K562 (cell line): ENCODE measurements at places on chromosomes 3 and 15. TPM values are rescaled to one million over a fixed set of nuclear protein-coding genes. Genes with fewer than 3 reads are reported as not detected.

GRCh38 chr15:89999676-90000185 lies 1.4 kb upstream of the ZNF710 start:
- H3K4me1 ChIP-seq = peaks cover 6% of the 10 kb centered on the region; the same call in 2 of the 3 replicates
- no peak overlapping the region for H3K4me3 ChIP-seq
- H3K27ac ChIP-seq = no peak overlapping the region
- no peak for DNase-seq

The IMP3 gene
- 113 and 124 TPM in 2 replicates for total RNA-seq

The SPTSSB gene
- total RNA-seq = 0.07 and 0.42 TPM in 2 replicates

GRCh38 chr3:196754091-196754981 lies 14.7 kb downstream of the PAK2 start:
- peaks cover 60% of the 10 kb centered on the region for H3K36me3 ChIP-seq
- peaks cover 6% of the 10 kb centered on the region; the same call in 2 of the 3 replicates for H3K4me1 ChIP-seq
- no peak overlapping the region for H3K4me3 ChIP-seq
- DNase-seq = no peak
- no peak overlapping the region for H3K27ac ChIP-seq
- no peaks in the 10 kb centered on the region for H3K27me3 ChIP-seq

The TPRG1 gene
- not detected in 2 replicates for total RNA-seq

The CYP1A2 gene
- not detected in 2 replicates for total RNA-seq

- peak; percentile 30 for DNase-seq
- H3K4me3 ChIP-seq = peak overlapping the region; percentile 87
- H3K27me3 ChIP-seq = no peaks in the 10 kb centered on the region
- H3K36me3 ChIP-seq = no peaks in the 10 kb centered on the region
Measured at GRCh38 chr3:69079269-69080159, 651 bp downstream of the UBA3 start.

GRCh38 chr15:87710406-87710805 lies 546.1 kb downstream of the NTRK3 start:
- DNase-seq = no peak
- no peaks in the 10 kb centered on the region for H3K36me3 ChIP-seq
- no peaks in the 10 kb centered on the region for H3K27me3 ChIP-seq
- H3K4me1 ChIP-seq = no peaks in the 10 kb centered on the region
- H3K4me3 ChIP-seq = no peak overlapping the region

DNA sequence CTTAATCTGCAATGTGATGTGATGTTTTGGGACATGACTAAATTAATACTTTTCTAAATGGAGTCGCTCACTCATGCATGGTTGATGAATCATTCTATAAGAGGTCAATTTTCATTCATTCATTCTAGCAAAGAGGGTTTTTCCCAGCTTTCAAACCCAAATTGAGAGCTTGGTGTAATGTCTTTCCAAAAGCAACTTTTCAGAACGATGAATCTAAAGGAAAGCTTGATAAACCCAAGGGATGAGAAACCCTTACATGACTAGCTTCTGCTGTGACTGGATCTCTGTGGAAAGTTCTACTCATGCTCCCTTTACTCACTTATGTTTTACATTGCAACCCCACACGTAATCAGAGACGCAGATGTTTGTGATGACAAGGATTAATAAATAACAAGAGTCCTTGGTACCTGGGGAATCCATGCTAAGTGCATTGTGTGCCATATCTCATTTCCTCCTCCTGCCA lies 47.7 kb downstream of the PDZRN3 start:
- no peak for DNase-seq
- H3K4me1 ChIP-seq = no peaks in the 10 kb centered on the region
- no peak overlapping the region for H3K4me3 ChIP-seq

DNA sequence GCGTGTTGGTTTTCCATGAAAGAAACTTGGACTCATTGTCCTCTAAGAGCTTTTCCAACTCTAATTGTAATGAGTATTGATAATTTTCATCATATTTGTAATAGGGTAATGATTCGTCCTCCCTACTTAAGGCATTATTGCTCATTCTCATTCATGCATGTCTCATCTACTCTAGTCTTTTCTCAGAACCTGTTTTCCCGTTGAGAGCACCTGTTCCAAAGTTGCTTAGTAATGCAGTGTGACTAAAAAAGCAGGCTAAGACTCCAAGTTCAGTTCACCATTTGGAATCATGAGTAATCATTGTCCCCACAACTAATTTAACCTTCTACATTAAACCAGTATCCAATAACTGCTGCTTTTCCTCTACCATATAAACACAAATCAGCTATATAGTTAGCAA lies 84.0 kb downstream of the FILIP1L start:
- H3K27ac ChIP-seq = no peak overlapping the region
- no peaks in the 10 kb centered on the region for H3K27me3 ChIP-seq
- no peaks in the 10 kb centered on the region for H3K4me1 ChIP-seq

The CPEB1 gene
- 13.4 and 13.7 TPM in 2 replicates for total RNA-seq

The ZIC1 gene
- total RNA-seq = 0.42 TPM in 1 of 2 replicates, not detected in the other

DNA sequence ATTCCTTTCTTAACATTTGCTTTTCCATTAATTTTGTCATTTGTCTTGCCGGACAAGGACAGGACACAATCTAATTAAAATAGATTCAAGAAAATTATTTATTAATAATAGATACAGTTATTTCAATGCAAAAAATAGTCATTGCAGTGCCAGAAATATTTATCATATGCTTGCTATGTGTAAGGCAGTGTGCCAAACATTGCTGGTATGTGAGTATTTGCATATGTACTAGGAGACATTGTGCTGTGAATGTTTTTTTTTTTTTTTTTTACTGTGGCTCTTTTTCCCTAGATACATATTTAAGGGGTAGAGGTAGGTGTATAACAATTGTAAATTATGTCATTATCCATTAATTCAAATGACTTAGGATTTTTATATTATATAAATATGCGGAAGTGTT lies 23.3 kb downstream of the SPRED1 start:
- H3K36me3 ChIP-seq = peaks cover 4% of the 10 kb centered on the region; the same call in 1 of the 3 replicates
- H3K27me3 ChIP-seq = no peaks in the 10 kb centered on the region
- no peak overlapping the region for H3K4me3 ChIP-seq
- H3K4me1 ChIP-seq = no peaks in the 10 kb centered on the region
- no peak for DNase-seq

GRCh38 chr3:143751643-143752178 lies 96.6 kb downstream of the SLC9A9 start:
- H3K27me3 ChIP-seq = peaks cover 24% of the 10 kb centered on the region
- no peaks in the 10 kb centered on the region for H3K4me1 ChIP-seq
- no peak for DNase-seq
- no peaks in the 10 kb centered on the region for H3K36me3 ChIP-seq

- no peaks in the 10 kb centered on the region for H3K36me3 ChIP-seq
- H3K4me1 ChIP-seq = no peaks in the 10 kb centered on the region
- DNase-seq = no peak
- peaks cover 15% of the 10 kb centered on the region for H3K27me3 ChIP-seq
- H3K27ac ChIP-seq = no peak overlapping the region
Measured at GRCh38 chr15:38705436-38706219, 141.0 kb upstream of the RASGRP1 start.

DNA sequence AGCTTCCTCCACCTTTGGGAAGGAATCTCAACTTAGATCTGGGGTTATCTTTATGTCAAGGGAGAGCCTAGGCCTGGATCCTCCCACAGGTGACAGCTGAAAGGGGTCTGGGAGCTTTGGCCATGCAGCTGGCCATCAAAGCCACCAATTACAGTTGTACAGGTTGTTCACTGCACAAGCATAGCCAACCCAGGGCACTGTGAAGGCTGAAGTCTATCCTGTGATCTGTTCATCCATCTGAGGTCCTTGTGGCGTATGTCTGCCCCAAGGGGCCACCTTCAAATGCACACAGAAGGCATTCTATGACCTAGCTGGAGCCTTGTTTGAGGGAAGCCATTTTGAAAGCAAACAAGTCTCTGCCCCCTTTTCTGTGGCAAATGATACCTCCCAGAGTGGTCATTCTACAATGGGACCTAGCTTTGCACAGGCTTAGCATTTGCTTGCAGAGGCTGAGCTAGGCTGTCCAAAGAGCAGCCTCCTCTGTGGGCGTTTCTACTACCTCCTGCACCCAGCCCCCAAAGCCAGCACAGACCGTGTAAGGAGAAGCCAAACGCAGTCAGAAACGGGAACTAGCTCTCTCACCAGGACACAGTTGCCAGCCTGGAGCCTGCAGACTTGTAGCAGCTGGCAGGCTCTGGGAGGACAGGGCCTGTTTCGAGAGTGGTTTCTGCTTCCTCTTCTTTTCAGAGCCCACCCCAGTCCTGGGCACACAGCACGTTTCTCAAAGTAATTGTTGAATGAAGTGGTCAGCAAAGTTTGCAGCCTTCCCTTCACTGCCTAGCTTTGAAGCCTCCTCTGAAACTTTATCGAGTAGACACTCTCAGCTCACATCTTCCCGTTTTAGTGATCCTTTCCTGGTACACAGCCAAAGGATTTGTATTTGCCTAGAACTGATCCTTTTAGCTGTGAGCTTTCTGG lies 157.3 kb upstream of the SMAD3 start:
- no peak overlapping the region for H3K27ac ChIP-seq
- H3K36me3 ChIP-seq = no peaks in the 10 kb centered on the region
- H3K27me3 ChIP-seq = peaks cover 27% of the 10 kb centered on the region
- DNase-seq = no peak
- H3K4me3 ChIP-seq = no peak overlapping the region
- H3K4me1 ChIP-seq = no peaks in the 10 kb centered on the region; the same call in 1 of the 3 replicates

DNA sequence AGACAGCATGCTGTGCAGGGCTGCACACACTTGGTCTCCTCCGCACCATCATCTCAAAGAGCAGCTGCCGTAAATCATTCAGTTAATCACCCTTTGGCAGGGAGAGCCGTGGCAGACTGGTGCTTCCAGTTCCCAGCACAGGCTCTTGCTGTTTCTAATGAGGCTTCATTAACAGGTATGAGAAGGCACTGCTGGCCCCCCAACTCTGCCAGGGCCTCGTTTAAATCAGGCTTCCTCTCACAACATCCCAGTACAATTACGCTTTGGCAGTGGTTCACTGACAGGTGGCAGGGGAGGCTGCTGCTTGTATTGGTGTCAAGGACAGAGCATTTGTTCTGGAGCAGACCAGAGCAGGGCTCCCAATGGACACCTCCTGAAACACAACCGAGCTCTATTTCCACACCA lies 77.1 kb downstream of the BFSP2 start:
- no peak for DNase-seq
- no peaks in the 10 kb centered on the region for H3K4me1 ChIP-seq
- H3K27ac ChIP-seq = no peak overlapping the region

The RBM6 gene
- total RNA-seq = 50.2 and 54.8 TPM in 2 replicates

DNA sequence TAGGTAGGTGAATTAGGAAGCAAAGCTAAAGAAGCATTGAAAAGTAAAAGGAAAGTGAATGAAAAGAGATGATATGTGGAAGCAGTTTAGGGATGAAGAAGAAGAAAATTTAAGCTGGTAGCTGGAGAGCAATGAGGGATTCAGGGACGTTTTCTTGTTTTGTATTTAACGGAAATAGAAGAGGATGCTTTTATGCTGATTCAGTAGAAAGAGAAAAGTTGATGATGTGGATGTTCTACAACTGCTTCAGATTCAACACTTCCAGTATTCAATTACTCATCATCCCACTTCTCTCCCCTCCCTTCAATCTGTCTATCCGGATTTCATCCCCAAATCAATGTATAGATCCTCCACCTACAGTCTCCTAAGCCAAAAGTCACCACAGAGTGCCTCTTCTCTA lies 448.2 kb upstream of the CCDC54 start:
- no peak for DNase-seq
- no peaks in the 10 kb centered on the region for H3K4me1 ChIP-seq
- no peaks in the 10 kb centered on the region for H3K36me3 ChIP-seq
- no peak overlapping the region for H3K4me3 ChIP-seq
- no peak overlapping the region for H3K27ac ChIP-seq

The MINAR1 gene
- total RNA-seq = 0.72 and 0.89 TPM in 2 replicates

DNA sequence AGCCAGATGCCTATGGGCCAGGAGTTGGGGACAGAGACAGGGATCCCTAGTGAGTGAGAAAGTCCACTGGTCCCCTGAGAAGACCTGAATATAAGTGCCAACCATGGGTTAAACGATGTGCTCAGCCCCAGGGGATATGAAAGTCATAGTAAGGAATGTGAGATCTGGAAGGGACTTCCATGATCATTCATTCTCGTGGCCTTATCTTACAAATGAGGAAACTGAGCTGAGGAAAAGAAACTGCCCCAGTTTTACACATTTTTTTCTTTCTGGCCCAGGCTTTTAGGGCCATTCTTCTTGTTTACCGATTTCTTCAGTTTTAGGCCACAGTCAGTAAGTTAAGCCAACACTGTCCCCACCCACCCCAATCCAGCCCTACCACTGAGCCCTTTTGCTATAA lies 11.1 kb downstream of the CD80 start:
- H3K27me3 ChIP-seq = no peaks in the 10 kb centered on the region
- no peaks in the 10 kb centered on the region for H3K4me1 ChIP-seq
- no peak overlapping the region for H3K27ac ChIP-seq
- no peaks in the 10 kb centered on the region for H3K36me3 ChIP-seq

The GP9 gene
- total RNA-seq = not detected in 2 replicates

DNA sequence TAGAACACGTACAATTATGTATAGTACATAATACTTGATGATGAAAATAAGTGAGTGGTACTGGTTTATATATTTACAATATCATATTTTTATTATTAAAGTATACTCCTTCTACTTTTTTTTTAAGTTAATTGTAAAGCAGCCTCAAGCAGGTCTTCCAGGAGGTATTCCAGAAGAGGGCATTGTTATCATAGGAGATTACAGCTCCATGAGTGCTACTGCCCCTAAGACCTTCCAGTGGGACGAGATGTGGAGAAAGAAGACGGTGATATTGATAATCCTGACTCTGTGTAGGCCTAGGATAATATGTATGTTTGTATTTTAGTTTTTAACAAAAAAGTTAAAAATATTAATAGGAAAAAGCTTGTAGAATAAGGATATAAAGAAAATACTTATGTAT lies 40.3 kb upstream of the SCN5A start:
- H3K27me3 ChIP-seq = peaks cover 7% of the 10 kb centered on the region; the same call in 2 of the 3 replicates
- no peak overlapping the region for H3K4me3 ChIP-seq
- H3K4me1 ChIP-seq = no peaks in the 10 kb centered on the region
- no peaks in the 10 kb centered on the region for H3K36me3 ChIP-seq
- no peak for DNase-seq

The PAQR5 gene
- total RNA-seq = 0.04 TPM in 1 of 2 replicates, not detected in the other

DNA sequence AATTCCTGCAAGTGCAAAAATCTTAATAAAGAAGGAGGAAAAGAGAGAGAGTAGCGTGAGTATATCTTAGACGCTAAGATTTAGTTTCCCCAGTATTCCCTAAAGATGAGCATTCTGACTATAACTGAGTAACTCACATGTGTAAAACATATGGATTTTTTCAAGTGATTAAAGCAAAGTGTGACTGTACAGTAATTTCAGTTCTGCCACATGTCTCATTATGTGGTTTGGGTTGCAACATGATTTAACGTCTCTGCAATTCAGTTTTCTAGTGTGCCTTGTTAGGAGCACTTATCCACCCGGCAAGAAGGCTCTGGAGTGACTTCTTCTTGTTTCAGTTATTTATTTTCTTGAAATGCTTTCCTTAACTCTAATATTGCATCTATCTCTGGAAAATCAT lies 514.1 kb downstream of the ROBO1 start:
- no peak overlapping the region for H3K4me3 ChIP-seq
- no peaks in the 10 kb centered on the region for H3K4me1 ChIP-seq
- H3K36me3 ChIP-seq = no peaks in the 10 kb centered on the region
- H3K27ac ChIP-seq = no peak overlapping the region
- no peak for DNase-seq
